HS-27A (cell line): ENCODE measurements at places on chromosomes 6 and 20.

DNA sequence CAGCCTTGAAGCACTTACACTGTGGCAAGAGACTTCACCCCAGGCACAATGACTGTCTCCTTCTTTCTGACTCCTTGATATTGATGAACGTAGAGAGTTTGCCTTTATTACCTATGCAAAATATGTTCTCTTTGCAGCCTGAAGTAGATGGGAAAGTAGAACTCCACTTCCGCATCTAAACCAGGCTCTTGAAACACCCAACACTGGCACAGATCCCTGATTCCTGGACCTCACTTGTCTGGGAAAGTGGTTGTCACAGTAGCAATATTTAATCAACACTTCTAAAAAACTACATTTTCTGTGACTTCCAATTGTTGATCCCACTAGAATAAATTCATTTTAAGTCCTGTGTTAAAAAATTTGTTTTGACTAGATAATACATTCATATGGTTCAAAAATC, 143.1 kb downstream of the CDK19 start:
- no peak for DNase-seq

DNA sequence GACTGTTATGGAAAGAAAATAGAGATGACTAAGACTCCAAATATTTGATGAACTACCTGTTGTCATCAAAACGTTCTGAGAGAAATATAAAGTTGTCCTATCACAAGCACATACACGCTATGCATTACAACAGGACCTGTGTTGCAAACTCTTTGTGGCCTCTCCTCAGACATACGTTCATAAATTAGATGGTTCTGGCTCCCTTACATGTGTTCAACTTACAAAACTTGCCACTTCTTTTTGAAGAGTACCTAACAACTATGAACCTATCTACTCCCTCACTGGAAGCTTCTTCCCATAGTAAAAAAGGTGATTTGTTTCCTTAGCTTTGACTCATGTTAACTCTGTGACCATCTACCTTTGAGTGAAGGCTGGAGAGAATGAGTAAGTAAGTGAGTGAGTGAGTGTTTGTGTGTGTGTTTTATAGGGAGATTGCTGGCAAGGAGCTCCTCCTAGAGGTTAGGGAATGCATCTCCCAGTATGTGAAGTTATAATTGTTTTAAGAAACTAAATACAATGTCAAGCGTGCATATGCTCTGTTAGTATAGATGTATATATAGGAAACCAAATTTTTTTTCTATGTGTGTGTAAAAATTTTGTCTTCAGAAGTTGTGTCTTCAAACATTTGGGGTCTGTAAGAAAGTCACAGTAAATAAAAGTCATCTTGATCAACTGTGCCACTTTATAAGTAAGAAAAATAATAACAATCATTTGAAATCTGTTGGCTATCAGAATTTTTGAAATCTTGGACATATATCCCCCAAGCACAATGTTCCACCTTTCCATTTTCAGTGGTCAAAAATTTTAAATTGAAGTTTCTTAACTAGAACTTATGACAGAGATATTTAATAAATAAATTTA, 1211.1 kb upstream of the GJE1 start:
- peak; percentile 69 for DNase-seq

DNA sequence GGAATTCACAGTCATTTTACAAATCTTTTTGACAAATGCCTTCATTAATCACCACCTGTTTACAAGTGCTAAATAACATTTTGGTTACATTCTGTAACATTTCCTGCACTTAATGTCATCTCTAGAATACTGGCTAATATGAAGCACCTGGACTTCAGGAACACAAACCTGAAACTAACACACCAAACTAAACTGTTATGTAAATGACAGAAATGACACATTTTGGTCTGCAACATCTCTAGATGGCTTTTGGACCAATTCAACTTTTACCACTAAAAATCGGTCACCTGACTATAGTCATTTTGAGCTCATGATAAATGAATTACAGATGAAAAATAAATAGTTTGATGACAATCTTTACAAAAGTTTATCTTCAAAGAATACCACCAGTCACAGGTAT, 80.6 kb downstream of the ATG5 start:
- no peak for DNase-seq

GRCh38 chr6:107532706-107533105, 42.8 kb downstream of the SOBP start:
- no peak for DNase-seq

DNA sequence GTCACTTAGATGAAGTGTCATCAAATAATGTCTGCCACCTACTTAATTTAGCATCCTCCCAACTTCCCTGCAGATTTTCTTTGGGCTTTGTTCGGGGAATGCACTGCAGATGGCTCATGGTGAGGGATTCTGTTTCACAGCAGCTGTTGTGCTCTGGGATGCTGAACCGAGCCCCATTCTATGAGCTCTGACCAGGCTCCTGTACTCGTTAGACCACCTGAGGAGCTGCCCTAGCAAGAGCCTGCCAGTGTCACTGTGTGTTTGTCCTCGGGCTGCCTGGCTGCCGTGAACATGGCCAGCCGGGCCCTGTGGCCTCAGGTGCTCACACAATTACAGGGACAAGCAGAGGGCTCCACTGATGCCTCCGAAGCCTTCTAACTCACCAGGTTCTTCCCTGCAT, 238.8 kb upstream of the ECI2 start:
- DNase-seq = no peak

- DNase-seq = no peak
These were observed 722 bp upstream of the TMEM14B start for GRCh38 chr6:10746915-10747250.

GRCh38 chr6:131789219-131789618, 18.6 kb upstream of the ENPP1 start:
- DNase-seq = no peak

DNA sequence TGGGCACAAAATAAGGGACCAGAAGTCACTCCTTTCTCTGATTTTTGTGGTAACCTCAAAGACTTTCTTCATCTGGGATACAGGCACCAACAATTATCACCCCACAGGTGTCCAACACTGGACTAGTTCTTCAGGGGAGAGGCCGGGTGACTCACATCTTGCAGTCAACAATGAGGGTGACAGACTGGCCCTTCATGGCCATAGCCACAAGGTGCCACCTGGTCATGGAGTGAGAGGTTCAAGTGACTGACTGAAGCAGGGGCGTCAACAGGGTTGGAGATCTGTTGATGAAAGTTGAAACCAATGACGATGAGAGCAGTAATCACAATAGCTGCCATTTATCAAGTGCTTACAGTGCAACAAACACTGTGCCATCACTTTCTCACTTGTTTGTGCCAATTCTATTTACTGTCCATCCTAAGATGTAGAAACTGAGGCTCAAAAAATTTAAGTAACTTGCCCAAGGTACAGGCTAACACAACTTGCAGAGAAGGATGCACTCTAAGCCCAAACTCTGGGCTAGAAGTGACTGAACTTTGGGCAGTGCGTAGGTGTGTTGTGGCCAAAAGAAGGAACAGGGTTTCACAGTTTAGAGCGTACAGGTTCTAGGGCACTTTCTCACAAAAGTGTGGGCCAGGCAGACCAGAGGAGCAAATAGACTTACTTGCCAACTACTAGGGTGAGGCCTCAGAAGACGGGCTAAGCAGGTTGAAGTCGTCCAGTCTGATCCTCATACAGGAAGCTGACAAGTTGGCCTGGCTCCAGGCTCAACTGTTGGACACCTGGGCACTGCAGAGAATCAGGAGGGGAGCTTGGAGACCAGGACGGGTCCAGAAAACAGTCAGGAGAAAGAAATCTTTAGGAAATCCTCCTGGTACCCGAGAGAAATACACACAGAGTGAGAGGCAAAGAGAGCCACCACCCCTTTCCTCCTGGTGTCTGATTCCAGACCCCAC, 30.4 kb downstream of the HLA-DPB1 start:
- DNase-seq = no peak

DNA sequence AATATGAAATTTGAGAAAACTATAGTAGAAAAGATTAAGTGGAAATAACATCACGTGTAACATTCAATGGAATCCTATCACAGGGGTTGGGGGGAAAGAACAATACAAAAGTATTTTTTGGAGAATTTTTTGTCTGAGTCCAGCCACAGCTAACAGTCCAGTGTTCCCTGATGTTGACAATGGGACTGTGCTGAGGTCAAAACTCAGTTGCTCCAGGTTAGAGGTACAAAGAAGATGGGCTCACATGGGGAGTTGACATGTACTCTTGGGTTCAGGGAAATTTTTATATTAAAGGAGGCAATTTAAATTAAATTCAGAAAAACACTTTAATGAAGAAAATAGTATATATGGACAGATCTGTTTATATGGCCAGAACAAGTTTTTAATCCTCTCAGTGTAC, 995 bp downstream of the MYCT1 start:
- no peak for DNase-seq

GRCh38 chr20:64119681-64120341, 12.4 kb upstream of the NPBWR2 start:
- no peak for DNase-seq

DNA sequence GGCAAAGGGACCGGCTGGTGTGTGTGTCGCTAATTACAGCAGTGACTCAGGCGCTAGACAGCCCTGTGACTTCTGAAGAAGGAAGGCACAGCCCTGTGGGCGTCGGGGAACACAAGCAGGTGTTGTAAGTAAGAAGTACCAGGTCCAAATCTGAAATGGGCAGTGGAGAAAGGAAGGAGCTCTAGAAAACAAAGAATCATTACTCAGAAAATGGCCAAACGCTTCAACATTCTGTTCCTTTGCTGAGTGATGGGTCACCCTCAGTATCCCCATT, 106.8 kb downstream of the PXDC1 start:
- DNase-seq = no peak

- no peak for DNase-seq
These were observed 129.7 kb upstream of the FAM83B start for GRCh38 chr6:54716877-54717276.

DNA sequence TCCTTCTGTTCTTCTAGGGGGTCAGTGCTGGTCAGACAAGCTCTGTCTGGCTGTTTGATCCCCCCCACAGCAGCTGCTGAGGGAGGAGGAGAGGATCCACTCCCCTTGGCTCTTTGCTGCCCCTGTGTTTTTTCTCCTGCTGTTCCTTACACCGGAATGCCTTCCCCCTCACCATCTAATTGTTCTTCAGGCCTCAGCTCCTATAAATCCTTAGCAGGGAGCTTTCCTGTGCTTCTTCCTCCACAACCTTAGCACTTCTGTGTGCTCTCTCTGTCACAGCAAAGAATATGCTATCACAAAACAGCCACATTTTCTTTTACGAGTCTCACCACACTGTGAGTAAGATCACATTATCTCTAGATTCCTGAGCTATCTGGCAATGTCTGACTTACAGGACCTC, 196.6 kb downstream of the OTOR start:
- DNase-seq = no peak

- DNase-seq = no peak
These were observed 333 bp upstream of the SMIM13 start for GRCh38 chr6:11093376-11093625.

- no peak for DNase-seq
These were observed 11.4 kb upstream of the SNX9 start for GRCh38 chr6:157811476-157812173.

DNA sequence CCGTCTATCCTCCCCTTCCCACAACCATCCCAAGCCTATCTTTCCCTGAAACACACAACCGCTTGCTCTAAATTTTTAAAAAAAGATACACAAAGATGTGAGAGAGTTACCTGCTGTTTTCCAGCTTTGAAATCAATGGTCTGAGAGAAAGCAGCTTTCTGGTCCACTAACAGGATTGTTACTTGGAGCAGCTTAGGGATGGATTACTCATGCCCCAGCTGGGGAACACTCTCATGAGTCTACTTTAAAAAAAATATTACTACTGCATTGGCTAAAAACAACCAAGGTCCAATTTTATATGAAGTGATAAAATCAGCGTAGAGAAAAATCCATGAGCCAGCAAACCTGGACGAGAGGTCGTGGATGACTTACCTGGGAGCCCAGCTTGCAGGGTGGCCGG, 29.6 kb upstream of the FOXC1 start:
- DNase-seq = no peak

DNA sequence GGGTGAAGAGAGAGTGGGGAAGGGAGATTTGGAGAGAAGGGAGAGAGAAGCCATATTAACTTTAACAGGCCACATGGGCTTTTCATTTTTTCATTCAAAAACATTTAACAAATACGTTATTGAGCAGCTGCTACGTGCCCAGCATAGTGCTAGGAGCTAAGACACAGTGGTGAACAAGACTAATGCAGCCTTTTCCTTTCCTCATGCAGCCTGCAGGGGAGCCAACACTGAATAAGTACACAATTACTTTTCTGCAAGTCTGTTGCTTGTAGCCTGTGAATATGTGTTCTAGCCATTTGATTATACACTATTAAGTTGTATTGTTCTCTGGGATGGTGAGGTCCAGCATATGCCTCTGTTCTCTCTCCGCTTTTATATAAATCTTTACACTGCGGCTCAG, 1.9 kb upstream of the BLOC1S5 start:
- no peak for DNase-seq

DNA sequence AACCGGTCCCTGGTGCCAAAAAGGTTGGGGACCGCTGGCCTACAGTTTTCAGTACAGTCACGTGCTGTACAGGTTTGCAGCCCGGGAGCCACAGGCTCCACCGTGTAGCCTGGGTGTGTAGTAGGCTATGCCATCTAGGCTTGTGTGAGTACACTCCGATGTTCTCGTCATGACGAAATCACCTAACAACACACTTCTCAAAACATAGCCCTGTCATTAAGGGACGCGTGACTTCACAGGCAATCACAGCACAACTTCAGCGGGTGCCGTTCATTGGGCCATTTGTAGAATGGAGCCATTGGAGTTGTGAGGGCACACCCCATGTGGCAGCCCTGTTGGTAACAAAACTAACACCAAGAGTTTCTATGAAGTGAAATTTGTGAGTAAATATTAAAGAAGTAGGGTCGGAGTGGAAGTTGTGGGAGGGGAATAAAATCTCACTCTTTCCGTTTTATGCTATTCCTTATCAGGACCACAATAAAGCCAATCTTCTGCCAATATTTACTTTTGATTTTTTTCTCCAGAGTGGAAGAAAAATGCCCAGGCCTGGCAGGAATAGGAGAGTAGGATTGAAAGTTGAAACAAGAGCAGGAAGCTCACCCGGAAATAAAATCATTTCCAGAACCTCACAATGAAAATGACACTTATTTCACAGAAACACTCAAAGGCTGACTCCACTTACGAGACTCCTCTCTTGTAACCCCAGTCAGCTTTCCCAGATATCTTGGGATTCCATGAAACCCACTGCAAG, 63.7 kb upstream of the PTPN1 start:
- DNase-seq = no peak
